ENCODE measurements at places on chromosomes 3 and 15.

DNA sequence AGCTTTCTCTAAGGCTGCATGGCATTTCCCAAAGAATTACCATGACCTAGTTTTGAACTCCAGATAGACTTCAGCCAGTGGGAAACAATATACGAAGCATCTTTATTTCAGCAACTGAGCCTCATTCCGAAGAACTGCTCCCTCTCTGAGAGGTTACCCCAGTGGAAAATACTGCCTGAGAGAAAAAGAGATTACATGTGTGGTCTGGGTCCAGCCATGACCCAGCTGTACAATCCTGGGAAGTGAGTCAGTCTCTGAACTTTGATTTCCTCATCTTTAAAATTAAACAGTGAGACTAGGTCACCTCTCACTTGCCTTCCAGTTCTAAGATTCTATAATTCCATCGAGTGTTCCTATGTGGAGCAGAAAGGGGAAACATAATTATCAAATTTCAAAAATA, 42.4 kb downstream of the TNIK start:
- no peak for DNase-seq

- no peak for DNase-seq
Observed at GRCh38 chr15:93861956-93862741, 369.2 kb upstream of the MCTP2 start.

DNA sequence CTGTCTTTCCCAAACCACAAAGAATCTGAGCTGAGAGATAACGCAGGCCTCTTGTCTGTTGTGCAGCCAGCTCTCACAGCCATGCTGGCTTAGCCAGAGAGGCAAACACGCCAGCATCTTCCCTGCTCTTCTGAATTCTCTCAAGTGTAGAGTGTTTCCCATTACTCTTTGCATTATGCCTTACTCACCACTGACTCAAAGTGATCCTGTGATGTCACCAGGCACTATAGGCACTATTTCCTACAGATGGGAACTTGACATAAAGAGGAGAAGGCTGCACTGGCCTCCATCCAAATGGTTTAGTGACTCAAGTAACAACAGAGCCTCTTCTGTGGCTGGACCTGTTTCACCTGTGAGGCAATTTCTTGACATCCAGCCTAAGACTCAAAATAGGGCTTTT, 44.4 kb downstream of the PDZRN3 start:
- no peak for DNase-seq

DNA sequence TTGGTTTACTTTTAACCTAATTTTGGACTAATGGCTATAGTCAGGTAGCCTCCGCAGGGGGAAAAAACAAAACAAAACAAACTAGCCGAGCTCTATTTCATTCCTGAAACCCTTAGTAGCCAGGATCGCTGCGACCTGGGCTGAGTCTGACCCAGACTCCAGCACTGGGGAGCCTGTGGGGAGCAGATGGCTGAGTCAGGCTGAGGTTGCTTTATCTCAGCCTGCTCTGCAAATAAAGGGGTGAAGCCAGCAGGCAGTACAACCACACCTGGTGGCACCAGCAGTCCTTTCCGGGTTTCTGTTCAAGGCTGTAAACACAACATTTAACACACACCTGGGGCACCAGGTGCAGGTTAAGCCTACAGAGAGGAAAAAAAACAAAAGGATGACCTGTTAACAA, 27.3 kb downstream of the ABHD2 start:
- DNase-seq = peak; percentile 98
